Islet precursor cell (in vitro differentiated cells): ENCODE measurements at places on chromosomes 4 and X.
A peak's percentile ranks its signal among the peaks of the same experiment; 100 is the strongest.

DNA sequence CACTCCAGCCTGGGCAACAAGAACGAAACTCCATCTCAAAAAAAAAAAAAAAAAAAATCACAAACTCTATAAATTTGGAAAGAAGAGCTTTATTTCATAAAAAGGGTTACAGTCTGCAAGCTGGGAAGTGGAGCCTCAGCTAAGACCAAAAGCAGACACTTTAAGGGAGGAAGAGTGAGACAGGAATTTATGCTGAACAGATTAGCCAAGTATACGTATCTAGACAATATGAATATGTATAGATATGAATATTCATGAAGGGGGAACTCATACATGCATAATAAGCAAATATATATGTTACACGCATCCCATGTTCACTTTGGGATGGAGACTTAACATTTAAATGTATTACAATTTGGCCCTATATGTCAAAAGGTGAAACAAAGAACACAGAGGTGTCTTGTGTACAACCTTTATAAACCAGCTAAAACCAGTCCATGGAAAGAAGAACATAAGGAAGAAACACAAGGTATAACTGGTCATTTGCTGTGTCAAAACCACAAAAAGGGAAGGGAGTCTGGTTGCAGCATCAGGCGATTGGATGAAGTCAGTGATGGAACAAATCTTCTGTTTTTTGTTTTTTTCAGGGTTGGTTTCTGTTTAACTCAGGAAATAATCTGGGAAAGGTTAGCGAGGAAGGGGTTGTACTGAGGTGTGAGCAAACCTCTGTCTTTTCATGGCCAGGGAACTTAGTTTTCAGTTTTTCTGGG, 130.0 kb upstream of the MAOA start:
- no peak for DNase-seq

DNA sequence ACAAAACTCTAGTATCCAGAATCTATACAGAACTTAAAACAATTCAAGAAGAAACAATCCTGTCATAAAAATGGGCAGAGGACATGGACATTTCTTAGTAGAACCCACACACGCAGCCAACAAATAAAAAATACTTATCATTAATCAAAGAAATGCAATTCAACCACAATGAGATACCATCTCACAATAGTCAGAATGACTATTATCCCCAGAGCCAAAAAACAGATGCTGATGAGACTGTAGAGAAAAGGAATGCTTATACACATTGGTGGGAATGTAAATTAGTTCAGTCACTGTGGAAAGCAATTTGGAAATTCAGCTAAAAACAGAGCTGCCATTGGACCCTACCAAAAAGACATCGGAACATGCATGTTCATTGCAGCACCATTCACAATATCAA, 37.9 kb downstream of the RAB40AL start:
- DNase-seq, result no peak

DNA sequence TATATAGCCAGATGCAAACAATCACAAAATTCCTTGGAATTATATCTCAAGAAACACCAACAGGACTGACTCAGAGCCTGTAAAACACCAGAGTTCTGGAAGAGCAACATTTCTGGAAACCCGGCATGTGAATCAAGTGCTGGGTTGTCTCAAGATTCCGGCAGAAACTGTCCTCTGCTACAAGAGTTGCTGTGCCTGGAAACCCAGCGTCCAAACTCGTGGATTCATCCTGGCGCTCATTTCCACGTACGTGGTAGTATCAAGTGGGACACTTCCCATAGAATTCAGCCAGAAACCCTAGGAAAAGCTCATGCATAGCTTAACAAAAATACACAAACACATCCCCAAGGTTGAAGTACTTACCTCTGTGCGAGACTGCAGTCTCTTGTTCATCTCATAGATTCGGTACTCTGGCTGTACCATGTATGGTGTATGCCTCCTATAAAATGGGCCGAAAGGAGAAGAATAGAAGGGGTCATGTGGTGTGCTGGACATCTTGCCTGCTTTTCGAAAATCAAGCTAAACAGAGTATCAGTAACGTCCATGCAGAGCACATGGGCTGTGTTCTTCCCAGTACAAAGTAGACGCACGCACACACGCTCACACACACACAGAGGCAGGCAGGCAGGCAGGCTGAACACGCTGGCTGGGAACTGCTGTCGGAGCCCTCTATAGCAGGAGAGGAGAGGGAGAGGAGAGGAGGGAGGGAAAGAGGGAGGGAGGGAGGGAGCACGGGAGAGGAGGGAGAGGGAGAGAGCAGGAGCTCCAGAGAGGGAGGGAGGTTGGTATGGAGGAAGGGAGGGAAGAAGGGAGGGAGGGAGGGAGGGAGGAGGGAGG, at the start of gene LDB2:
Gene LDB2 (minus strand): TSS at position 655 of the 837 bp plus-strand sequence.
- DNase-seq, result peak; percentile 95

DNA sequence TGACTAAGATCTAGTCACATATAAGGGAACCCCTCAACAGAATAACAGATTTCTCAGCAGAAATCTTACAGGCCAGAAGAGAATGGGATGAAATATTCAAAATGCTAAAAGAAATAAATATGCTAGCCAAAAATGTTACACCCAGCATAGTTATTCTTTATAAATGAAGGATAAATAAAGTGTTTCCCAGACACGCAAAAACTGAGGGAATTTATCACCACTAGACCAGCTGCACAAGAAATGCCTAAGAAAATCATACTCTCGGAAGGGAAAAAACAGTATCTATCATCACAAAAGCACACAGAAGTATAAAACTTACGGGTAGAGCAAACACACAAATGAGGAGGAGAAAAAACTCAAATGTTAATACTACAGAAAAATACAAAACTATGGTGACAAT, 162.1 kb downstream of the HHIP start:
- DNase-seq, result no peak

- peak; percentile 58 for DNase-seq
Measured at GRCh38 chrX:64975491-64975890, 759 bp downstream of the ZC4H2 start.

GRCh38 chr4:63589796-63590195, 819.5 kb downstream of the TECRL start:
- peak; percentile 66 for DNase-seq
